ENCODE measurements at places on chromosomes 7 and 10.

GRCh38 chr7:47371733-47372368 lies 210.1 kb downstream of the TNS3 start:
- peak; percentile 96 for DNase-seq

DNA sequence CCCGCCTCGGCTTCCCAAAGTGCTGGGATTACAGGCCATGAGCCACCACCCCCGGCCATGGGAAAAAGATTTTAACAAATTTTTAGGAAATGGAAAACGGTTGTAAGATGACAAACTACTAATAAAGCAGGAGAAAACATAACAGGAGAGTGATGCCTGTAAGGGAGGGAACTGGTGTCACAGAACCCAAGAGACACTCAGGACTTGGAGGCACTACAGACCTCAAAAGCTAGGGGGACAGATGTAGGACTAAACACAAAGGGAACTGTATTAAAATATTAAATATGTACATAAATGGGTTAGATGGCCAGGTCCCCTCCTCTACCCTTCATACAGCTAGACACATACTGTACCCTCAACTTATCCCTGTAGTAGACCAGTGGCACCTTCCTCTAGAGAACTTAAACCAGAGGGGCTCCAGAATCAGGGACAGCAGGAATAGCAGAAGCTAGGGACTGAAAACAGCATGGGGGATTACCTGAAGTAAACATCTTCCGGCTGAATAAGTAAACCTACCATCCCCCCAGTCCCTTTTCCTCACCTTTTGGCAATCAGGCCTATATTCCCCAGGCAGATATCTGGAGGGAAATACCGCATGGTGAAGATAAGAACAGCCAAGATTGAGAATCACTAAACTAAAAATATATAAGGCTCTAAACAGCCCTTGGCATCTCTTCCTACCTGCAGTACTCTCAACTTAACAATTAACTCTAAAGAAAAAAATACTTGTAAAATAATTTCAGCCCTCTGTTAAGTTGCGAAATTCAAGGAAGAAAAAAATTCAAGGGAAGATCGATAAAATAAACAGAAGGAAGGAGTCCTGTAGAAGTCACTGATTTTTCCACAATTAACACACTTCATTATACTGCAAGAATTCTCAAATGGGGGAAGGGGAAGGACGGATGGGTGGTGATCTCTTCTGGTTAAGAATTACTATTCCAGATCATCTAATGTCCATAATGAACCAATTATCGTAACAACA lies 15.5 kb downstream of the TM9SF3 start:
- DNase-seq = no peak

- DNase-seq = no peak
Measured at GRCh38 chr7:24301703-24302102, 17.7 kb downstream of the NPY start.

- DNase-seq = peak; percentile 74
Measured at GRCh38 chr7:54664235-54665228, 94.5 kb downstream of the SEC61G start.

DNA sequence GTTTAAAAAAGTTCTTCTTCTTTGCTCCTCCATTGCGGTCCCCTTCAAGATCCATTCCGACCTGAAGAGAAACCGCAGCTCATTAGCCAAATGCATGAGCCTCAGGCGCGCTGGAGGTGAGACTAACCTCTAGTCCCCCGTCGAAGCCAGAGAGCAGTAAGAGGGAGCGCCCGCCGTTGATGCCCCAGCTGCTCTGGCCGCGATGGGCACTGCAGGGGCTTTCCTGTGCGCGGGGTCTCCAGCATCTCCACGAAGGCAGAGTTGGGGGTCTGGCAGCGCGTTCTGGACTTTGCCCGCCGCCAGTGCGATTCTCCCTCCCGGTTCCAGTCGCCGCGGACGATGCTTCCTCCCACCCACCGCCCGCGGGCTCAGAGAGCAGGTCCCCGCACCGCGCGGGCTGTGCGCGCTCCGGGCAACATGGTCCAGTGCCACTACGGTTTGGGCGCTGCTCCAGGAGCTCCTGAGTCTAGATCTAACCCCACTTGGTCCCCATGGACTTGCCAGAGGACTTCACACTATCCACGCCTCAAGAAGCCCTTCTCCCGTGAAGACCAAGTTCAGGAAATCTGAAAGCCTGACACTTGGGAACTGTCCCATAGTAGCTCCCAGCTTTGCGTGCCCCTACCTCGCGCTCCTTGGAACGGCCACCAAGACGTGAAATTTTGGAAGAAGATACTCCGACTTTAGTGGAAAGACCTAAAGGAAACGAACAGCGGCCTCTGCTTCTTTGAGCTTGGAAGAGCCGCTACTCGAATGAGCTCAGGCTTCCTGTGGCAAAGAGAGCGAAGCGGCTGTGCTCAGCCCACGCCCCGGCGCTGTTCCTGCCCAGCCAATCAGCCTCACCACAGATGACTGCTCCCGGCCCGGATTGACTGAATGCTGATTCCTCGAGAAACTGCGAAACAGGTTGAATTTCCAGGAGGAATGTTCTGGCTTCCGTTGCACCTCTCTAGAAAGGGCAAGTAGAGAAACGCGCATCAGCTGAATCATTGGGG lies at the start of gene ABCB1:
Gene ABCB1 (minus strand): TSS at position 755 of the 995 bp plus-strand sequence. CDS start 700 bp downstream, at position 55.
- no peak for DNase-seq

- no peak for DNase-seq
Measured at GRCh38 chr10:101453791-101454718, 100.1 kb downstream of the BTRC start.

GRCh38 chr10:93266858-93267257 lies 193.2 kb downstream of the CYP26A1 start:
- DNase-seq = no peak

DNA sequence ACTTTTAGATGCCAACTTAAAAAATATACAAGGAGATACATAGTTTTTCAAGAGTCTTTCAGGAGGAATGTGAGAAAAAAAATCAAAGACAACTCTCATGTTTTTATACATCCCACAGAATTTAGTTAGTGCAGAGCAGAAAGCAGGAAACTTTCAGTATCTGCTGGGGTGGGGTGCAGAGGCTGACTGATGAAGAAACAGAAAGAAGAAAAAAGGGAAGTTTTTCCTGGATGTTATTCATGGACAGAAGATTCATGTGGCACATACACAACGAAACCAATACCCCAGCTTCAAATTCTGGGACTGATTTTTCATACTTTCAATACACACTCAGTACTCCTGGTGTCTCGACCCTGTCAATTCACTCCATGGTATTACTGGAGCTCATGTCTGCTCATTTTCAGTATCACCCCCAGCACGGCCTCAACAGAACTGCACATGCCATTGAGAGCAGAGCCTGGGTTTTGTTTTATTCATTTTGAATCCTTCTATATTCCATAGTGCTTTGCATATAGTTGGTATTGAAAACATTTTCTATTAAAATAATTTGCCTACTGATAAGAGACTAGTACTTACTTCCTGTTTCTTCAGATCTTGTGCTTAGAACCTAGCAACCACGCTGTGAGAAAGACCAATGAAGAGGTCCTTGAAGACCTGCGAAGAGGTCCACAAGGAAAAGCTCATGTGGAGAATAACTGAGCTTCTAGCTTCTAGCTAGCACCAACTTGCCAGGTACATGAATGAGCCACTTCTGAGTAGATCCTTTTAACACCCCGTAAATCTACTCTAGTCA lies 49.0 kb downstream of the NDUFB2 start:
- DNase-seq = no peak

DNA sequence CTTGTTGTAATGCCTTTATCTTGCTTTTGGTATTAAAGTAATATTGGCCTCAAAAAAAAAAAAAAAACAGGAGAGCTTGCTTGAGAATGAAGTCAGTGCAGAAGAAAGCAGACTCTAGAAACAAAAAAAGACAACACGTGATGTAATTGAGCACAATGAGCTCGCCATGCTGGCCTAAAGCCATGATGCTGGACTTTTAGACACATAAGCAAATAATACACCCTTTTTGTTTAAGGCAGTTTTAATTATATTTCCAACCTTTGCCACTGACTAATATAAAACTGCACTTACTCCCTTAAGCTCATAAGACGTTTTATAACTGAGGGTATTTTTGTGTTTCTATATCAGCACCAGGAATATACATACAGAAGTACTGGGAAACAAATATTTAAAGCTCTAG lies 798.3 kb downstream of the KCNMA1 start:
- no peak for DNase-seq

GRCh38 chr10:13751191-13751764 lies 164.5 kb downstream of the PRPF18 start:
- no peak for DNase-seq

GRCh38 chr10:132469197-132469884 lies 68.2 kb upstream of the INPP5A start:
- no peak for DNase-seq

- no peak for DNase-seq
Measured at GRCh38 chr10:124164264-124164663, 70.9 kb upstream of the CHST15 start.

GRCh38 chr7:75969182-75969581 lies 25.2 kb downstream of the TMEM120A start:
- no peak for DNase-seq

- DNase-seq = no peak
Measured at GRCh38 chr7:42690794-42691639, 220.9 kb downstream of the C7orf25 start.

- no peak for DNase-seq
Measured at GRCh38 chr10:350981-351501, 215.8 kb downstream of the ZMYND11 start.

- no peak for DNase-seq
Measured at GRCh38 chr10:68471063-68471585, 649 bp downstream of the DNA2 start.

GRCh38 chr7:13110107-13110506 lies 422.7 kb downstream of the ARL4A start:
- no peak for DNase-seq

- DNase-seq = no peak
Measured at GRCh38 chr10:64071218-64071617, 550.0 kb downstream of the REEP3 start.

- no peak for DNase-seq
Measured at GRCh38 chr7:52961084-52961483, 74.3 kb upstream of the POM121L12 start.

DNA sequence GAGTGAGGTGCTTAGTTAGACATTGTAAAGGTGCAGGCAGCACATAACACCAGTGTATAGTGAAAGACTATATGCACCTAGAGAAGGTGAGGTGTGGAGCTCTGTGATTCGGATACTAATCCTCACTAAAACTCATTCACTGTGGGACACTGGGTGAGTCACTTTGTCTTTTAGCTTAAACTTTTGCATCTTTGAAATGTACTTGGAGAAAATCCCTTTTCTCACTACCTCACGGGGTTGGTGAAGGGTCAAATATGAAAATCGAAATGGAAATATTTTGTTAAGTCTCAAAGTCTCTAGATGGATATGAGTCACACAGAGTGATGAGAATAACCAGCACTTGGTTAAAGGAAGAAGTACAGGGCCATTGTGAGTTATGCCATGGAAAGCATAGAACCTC lies 38.0 kb downstream of the MDFIC start:
- no peak for DNase-seq

GRCh38 chr10:33800545-33800944 lies 466.1 kb upstream of the NRP1 start:
- no peak for DNase-seq

DNA sequence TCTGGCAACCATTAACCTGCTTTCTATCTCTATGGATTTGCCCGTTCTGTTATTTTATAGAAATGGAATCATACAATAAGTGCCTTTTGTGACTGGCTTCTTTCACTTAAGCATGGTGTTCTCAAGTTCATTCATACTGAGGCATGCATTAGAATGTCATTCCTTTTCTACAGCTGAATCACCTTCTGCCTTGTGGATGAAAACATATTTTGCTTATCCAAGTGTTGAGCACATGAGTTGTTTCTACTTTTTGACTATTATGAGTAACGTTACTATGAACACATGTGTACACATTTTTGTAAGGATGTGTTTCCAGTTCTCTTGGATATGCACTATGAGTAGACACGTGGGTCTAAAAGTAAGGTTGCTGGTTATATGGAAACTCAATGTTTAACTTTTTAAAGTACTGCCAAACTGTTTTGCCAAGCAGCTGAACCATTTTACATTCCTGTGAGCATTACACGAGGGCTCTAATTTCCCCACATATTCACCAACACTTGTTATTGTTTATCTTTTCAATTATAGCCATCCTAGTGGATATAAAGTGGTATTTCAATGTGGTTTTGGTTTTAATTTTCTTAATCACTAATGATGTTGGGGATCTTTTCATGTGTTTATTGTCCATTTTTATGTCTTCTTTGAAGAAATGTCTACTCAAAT lies 241.3 kb downstream of the FANK1 start:
- DNase-seq = no peak

DNA sequence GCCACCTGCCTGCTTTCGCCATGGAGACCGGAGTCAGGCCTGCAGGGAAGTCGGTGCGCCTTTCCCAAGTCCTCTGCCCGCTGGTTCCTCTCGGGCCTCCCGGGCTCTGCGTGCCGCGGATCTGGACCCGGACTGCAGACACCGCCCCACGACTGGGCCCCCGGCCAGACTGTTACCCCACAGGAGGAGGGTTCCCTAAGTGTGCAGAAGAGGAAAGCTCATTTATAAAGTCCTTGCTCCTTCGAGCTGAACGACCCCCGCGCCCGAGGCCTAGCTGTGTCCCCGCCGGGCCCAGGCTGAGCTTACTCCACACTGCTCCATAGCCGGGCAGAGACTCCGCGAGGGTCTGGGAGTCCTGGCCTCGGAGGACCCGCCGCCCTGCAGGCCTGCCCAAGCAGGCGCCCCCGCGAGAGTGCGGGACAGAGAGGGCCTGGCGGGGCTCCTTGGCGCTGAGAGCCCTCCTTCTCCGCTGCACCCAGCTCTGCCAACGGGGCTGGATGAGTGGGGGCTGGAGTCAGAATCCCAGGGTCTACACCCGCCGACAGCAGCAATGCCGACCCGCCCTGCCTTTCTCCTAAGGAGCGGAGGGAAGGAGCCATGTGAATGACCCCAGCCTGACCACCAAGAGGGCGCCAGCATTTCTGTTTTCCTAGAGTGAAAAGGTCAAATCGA lies 8.3 kb downstream of the EN2 start:
- DNase-seq = no peak

DNA sequence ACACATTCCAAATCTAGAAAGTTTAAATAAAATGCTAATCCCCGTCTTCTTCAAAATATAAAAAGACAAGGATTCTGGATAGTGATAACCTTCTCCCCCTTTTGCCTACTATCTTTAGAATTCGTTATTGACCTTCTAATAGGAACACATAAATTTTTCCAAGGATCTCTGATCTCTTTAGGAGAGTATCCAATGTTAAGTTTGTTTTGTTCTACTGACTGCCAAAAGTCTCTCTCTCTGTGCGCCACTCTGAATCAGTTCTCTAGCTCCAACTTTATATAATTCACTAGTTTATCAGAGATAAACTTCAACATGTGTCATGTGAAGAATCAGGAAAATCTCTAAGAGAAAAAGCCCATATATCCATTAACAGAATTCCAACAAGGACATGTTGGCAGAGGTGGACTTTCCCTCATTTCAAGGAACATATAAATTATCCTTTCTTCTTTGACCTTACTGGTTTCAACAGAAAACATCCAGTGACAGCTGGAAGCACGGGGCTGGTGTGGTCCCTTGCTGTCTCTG lies 615.6 kb downstream of the KCNMA1 start:
- DNase-seq = no peak

All from COR-L47 (cell line).